ENCODE measurements at places on chromosomes 11 and 22. TPM values are rescaled to one million over a fixed set of nuclear protein-coding genes. Genes with fewer than 3 reads are reported as not detected.

DNA sequence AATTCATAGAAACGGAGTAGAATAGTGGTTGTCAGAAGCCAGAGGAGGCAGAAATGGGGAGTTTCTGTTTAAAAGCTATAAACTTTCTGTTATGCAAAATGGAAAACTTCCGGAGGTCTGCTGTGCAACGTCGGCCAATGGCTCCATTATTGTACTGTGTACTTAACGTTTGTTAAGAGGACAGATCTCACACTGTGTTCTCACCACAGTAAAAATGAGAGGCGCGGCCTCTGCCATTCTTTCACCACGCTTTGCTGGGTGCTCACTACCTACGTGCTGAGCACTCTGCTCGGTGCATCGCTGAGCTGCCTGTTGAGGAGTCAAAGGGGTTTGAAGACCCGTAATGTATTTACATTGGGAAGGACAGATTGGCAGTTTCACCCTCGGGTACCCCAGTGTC is 218.8 kb upstream of the B3GAT1 start:
- ATAC-seq = no peak

GRCh38 chr11:12285811-12286222 is 91.6 kb upstream of the PARVA start:
- ATAC-seq = no peak

Gene MIAT
- 0.62 TPM for total RNA-seq

GRCh38 chr11:122981388-122982264 is at the start of gene BSX:
Gene BSX (minus strand): TSS chr11:122981834. CDS start chr11:122981671, 163 bp downstream.
- no peak for ATAC-seq

Gene CHRDL2
- total RNA-seq = 1.5 TPM

DNA sequence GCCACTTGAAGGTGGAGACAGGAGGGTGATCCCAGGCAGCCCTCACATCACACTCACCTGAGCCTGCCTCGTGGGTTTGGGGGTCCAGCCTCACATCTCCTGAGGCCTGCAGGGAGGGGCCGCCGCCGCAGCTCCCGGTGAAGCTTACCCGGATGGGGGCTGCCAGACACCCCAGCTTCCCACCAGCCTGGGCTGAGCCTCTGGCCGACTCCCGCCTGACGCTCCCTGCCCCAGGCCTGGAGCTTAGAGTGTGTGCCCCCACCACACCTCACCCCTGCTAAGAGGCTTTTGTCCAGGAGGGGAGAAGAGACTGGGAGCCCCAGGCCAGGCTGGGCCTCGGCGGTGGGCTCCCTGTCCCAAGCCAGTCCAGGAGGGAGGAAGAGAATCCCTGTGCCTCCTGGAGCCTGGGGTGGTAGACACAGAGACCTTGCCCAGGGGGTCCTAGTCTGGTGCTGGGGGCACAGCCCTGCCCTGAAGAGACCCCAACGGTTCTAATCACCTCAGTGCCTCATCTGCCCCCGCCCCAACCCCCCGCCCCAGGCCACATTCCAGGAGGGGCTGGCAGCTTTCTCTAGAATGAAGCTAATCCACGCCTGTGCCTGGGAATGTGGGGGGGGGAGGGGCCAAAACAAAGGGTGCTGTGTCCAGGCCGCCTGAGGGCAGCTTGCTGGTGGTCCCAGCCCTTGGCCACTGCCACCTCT is at the start of gene SLC16A8:
SLC16A8 (minus strand) TSS at position 254 of the 701 bp plus-strand sequence. CDS start 1,311 bp downstream, outside the sequence.
- ATAC-seq = no peak

GRCh38 chr11:46302866-46303265 is 25.4 kb downstream of the CREB3L1 start:
- no peak for ATAC-seq

- no peak for ATAC-seq
These were observed 53.4 kb downstream of the LIF start for GRCh38 chr22:30193031-30193775.

Gene C1QTNF6
- total RNA-seq = 1.6 TPM

DNA sequence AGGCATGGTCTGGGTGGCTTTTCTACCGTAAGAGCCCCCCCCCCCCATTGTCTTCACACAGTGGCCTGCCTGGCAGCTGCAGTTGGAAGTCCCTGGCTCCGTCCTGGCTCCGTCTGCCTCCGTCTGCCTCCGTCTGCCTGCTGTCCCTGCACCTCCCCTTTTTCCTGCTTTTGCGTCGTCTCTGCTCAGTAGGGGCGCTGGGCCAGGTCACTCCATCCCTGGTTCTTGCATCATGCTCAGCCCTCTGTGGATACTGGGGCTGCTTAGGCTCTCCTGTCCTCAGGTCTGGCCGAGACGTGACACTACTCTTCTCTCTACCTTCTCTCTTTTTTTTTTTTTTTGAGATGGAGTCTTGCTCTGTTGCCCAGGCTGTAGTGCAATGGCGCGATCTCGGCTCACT is 27.8 kb downstream of the AP2A2 start:
- ATAC-seq = no peak

- ATAC-seq = no peak
These were observed 22.9 kb upstream of the SLC22A12 start for GRCh38 chr11:64568041-64568571.

Gene CARD18
- not detected for total RNA-seq

- peak; percentile 23 for ATAC-seq
These were observed 70.4 kb downstream of the FBXO7 start for GRCh38 chr22:32544953-32545558.

Gene B3GAT1
- 0.27 TPM for total RNA-seq

Gene SLCO2B1
- 25.7 TPM for total RNA-seq

DNA sequence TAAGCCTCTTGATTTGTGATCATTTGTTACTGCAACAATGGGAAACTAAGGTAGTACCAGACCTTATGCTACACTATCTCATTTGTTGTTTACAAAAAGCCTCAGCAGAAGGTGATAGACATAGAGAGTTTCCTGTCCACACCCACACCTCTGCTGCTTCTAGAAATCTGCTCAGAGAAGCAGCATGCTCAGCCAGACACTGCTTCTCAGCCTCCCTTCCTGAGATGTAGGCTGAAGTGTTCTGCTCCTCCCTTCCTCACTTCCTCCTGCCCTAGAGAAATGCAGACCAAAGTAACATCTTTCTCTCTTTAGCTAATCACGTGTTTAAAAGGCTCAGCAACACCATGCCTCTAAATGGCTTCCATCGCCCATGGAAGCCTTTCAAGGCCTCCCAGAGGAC is 88.4 kb downstream of the SLC1A2 start:
- no peak for ATAC-seq

DNA sequence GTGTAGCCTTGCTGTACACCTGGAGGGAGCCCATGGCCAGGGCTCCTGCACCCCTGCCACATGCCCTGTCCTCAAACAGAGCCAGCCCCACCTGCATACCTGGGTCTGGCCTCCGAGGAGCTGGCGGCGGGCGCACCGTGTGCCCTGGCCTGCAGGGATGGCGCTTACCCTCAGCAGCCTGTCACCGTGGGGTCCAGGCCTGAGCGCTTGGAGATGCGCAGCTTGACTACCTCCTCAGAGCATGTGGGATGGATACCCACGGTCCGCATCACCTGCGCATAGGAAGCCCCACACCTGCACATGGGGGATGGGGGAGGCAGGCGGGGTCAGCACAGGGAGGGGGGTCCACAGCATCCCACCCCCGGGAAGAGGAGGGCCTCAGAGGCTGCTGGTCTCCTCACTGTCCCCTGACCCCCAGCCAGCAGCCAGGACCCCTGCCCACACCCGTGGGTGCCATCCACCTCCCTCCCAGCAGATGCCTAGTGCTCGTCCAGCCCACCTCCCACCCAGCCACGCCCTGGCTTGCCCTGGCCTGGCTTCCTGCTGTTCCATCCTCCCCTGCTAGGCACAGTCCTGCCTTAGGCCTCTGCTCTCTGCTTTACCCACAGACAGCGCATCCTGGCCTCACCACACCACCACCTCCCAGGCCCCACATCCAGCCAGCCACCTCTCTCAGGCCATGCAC is 22.4 kb upstream of the GNB1L start:
- no peak for ATAC-seq

DNA sequence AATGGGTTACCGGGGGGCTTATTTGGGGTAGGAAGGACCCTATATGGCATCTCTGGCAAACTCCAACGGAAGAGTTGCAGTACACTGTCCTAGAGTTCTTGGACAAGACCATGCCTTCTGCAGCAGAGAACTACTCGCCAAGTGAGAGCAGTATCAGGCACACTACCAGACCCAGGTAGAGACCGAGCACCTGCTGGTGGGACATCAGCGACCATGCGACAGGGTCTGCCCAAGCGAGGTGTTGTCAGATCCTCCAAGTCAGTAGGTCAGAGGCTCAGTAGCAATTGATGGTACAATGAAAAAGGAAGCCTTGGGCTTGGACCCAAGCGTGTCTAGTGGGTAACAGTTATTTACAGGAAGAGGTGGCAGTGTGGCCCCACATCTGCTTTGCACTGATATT is 3.1 kb upstream of the CHKB start:
- ATAC-seq = no peak

Gene PLEKHB1
- total RNA-seq = 29.5 TPM

Gene YAP1
- total RNA-seq = 301 TPM

Gene C11orf86
- total RNA-seq = not detected

DNA sequence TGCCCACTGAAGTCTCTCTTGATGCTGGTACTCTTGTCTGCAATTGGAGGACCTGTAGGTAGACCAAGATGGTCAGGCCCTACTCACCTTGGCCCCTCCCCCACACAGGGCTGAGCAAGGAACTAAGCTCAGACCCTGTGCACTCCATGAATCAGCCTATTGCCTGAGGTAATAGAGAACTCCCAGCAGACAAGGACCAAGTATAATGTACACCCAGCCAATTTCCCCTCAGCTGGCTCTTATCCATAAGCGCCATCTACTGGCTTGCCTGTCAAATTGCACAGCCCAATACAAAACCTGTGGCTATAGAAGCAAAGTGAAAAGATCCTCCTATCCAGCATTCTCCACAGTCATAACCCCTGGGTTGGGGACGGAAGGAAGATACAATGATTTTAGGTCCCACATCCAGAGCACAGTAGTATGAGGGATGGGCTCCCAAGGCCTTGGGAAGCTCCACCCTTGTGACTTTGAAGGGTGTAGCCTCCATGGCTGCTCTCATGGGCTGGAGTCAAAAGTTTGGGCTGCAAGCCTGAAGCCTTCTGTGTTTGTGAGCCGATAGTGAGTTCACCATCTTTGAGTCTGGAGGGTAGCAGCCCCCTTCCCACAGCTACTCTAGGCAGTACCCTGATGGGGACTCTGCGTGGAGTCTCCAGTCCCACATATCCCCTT is 56.0 kb downstream of the GLYATL2 start:
- no peak for ATAC-seq

Gene ARFGAP3
- total RNA-seq = 50.0 TPM

Gene SCGB1C1
- not detected for total RNA-seq

DNA sequence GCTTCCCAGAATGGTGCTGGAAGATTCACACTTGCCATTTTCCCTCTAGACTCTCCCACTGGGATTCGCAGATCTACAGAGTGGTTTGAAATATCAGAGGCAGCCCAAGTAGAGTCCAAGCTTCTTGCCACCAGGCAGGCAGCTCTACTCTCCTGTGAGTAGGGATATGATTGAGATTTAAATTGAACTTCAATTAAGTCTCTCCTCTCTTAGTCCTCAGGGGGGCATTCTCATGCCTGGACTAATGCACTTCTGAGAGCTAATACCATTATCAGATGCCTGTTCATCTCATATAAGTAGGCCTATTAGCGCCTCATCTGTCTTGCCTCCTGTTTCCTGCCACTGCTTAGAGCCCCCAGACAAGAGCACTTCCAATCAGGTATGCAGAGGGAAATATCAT is 25.5 kb upstream of the AMPD3 start:
- no peak for ATAC-seq

Gene PKDREJ
- total RNA-seq = 0.10 TPM

DNA sequence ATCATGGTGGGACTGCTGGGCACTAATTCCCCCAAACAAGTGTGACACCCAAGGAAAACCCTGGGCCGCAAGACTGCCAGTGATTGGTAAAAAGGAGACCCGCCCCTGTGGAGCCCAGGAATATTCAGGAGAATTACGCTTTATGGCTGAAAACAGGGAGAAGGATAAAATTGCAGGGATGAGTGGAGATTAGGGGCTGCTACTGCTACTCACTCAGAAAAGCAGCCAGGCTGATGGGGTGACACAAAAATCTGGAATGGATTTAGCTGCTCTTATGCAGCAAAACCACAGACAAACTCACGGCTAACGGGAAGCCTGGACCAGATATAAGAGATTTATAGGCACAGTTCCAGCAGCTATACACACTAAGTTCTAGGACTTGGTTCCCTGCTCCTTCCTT is 4.4 kb upstream of the FBXO3 start:
- no peak for ATAC-seq

- no peak for ATAC-seq
These were observed 13.6 kb upstream of the CHRNA10 start for GRCh38 chr11:3684819-3685172.

- ATAC-seq = peak; percentile 64
These were observed 146.5 kb downstream of the CCDC34 start for GRCh38 chr11:27216270-27217149.

Gene FZD4
- 42.9 TPM for total RNA-seq

DNA sequence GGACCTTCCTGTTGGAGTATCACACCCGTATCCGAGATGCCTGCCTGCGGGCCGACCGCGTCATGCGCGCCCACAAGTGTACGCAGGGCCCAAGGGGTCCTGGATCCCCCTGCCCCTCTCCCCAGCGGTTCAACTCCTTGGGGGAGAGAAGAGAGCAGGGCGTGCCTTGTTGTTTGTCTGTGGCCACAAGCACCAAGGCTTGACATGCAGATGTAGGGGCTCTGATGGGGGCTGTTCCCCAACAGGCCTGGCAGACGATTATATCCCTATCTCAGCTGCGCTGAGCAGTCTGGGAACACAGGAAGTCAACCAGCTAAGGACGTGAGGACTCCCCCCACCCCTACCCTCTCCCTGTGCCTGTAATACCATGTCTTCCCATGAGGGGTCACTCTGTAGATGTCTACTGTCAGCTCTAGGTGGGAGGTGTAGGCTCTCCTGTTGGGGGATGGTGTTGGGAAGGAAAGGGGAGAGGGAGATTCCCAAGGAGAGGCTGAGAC is 6.8 kb downstream of the CFL1 start:
- no peak for ATAC-seq

DNA sequence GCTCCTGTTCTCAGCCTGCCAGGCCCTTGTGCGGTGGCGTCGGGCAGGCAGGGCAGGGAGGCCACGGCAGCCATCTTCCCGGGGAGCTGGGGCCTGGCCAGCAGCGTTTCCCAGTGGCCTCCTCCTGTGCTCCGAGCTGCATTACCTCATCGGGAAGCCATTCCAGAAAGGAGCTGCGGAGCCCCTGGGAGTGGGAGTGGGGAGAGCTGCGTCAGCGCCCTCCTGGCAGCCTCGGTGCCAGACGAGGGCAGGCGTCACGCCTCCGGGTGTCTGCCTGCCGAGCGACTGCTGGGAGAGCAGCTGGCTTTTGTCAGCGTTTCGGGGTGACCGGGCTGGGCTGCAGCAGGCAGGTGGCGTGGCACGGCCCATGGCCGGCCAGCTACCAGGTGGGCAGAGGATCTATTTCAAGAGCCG is 30.9 kb upstream of the WNT7B start:
- peak; percentile 83 for ATAC-seq

DNA sequence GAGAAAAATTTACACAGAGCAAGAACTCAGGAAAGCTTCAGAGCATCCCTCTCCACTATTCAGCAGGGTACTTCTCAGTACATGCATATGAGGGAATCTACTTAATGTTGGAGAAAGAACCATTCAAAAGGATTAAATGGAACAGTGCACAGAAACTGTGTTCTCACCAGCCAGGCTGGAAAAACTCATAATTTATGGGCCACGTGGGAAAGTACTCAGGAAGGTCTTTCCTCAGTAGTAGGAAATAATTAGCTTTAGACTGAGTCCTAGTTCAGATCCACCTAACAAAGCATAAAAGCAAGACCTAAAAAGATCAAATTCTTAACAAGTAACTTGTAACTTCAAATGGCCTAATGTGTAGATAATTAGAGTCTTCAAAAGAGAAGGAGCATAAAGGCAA is 134.0 kb downstream of the FAM76B start:
- ATAC-seq = no peak

- no peak for ATAC-seq
These were observed 120.2 kb downstream of the METTL15 start for GRCh38 chr11:28228196-28228895.

- no peak for ATAC-seq
These were observed 2.2 kb downstream of the CD59 start for GRCh38 chr11:33733980-33734379.
